Activated naive CD4-positive, alpha-beta T cell treated with anti-CD3 and anti-CD28 coated beads, Interleukin-2, amount 50 U/mL, for 72 hours (primary cell): ENCODE measurements at places on chromosomes 16 and 17.

GRCh38 chr16:72978212-72978611 lies 69.7 kb downstream of the ZFHX3 start:
- DNase-seq: no peak

- DNase-seq: no peak
Observed at GRCh38 chr16:49596648-49597291, 223.2 kb downstream of the C16orf78 start.

- no peak for DNase-seq
Observed at GRCh38 chr17:18004345-18004744, 31.7 kb downstream of the DRC3 start.

DNA sequence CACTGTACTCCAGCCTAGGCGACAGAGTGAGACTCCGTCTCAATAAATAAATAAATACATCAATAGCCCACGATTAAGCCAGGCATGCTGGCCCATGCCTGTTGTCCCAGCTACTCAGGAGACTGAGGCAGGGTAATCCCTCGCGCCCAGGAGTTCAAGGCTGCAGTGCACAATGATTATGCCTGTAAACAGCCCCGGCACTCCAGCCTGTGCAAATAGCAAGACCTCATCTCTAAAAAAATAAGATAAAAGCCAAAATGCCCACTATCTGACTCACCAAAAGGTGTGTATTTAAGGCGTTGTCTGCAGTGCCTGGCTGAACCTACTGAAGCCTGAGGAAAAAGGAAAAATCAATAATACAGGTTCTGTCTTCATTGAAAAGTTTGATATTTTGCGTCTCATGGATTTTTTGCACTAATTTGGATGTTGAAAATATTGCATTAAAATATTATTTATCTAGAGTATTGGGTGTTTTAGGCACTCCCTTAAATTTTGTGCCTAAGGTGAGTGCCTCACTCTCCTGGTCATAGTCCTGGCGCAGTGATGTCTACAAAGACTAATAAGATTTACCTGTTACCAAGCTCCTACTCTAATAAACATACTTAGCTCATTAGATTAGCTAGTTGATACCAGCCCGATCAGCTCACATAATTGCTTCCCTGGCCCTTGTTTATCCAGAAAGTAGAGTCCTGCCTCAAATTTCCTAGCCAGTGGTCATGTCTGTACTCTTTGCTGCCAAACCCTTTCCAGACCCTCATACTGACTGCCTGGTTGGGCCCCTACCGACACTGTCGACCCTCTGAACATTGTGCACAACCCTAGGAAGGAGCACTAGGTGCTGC lies 24.7 kb upstream of the TOB1 start:
- DNase-seq: no peak

DNA sequence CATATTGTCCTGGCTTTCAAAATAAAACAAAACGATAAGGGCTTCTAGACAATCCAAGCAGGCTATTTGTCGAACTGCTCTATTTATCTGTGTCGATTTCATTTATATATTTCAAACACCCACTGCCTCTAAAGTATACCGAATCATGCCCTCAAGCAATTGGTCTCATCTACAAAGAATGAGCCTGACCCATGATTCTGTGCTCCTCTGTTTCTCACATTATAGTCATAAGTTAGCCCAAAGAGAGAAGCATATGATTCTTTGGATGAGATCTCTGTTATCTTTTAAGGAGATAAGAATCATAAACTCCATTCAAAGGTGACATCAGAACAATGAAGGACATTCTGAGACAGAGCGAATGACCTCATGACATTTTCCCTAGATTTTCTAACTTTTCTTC lies 191.1 kb downstream of the MAP2K6 start:
- DNase-seq: no peak

DNA sequence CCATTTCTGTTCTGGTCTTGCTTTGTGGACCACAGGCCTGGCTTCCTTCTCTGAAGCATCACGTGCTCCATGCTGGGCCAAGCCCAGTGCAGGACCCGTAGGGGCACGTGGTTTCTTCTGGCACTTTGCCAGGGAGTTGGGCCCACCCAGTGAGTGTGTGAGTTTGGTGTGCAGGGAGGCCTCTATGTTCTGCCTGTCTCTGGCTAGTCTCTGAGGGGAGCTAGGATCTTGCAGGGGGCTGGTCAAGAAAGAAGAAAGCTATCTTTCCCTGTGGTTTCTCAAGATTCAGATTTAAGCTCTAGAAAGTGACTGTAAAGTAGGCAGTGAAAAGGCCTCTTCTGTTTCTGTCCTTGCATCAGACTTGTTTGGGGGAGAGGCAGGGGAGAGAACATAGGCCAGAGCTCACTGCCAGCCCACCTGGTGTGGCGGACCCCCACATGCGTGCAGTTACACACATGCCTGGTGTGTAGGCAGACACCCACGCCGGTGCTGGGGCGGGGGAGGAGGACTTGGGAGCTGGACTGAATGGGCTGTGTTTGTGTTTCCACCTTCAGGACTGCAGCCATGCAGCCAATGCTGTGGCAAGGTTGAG lies 11.8 kb downstream of the LASP1 start:
- DNase-seq: no peak

DNA sequence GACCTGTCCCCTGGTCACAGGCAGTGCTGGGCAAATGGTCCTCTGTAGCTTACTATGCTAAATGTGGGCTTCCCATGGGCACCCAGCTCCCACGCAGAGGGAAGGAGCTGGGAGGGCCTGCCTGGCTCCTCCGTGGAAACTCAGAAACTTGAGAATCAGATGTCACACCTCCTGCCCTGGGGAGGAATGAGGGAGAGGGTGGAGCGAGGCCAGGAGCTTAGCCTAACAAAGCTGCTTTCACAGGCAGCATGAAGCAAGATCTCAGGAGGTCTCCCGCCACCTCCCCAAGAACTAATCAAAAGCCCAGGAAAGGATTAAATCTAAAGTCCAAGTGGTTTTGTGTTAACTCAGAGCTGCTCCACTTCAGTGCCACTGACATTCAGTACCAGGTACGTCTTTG lies 33.6 kb upstream of the XYLT2 start:
- no peak for DNase-seq

GRCh38 chr16:88721236-88721635 lies 14.9 kb downstream of the CTU2 start:
- DNase-seq: no peak
